ENCODE measurements at places on chromosomes 3 and 15.

- no peak for DNase-seq
These were observed 18.8 kb upstream of the NRROS start for GRCh38 chr3:196620684-196621083.

GRCh38 chr3:32405711-32406323 lies 14.2 kb downstream of the CMTM7 start:
- DNase-seq, result no peak

DNA sequence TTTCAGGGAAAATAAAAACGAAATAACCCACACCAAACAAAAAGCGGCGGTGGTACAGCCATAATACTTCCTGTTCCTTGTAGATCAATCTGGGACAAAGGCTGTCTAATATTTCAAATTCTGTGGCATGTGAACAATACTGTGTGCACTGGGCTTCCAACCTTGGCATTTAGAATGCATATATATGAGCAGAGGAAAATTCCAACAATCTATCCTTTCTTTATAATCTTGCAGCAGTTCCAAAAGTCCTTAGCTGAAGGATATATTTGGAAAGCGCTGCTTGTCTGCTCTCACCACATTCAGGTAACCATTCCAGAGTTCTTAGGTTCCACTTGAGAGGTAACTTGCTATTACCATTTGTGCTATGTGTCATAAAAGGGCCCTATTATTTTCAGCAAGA lies 231.8 kb downstream of the RBMS3 start:
- no peak for DNase-seq

DNA sequence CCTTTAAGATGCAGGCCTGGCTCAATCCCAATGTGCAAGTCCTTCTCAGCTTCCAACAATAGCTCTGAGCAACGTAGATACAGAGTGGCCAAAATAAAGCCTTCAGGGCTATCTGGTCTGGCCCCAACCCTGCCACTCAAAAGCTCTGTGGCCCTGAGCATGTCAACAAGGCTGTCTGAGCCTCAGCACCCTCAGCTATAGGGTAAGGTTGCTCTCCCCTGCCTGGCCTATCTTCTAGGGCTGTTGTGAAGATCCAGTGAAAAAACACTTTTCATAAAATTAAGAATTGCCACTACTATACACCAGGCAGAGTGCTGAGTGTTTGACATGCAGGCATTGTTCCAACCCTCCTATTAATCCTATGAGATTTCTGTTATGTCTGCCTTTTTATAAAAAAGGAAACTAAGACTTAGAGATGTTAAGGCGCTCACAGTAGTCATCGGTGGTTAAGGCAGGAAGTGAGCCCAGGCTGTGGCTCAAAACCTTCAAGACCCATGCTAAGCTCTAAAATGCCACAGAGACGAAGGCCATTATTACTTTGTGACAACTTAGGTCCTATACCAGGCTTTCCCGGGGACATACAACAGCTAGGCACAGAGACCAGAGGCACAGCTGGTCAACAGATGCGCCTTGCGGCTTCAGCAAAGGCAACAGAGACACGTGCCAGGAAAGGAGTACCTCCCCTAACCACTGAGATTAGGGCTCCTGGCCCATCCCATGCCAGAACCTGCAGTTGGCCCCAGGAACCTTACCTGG lies 5.1 kb downstream of the POLG start:
- no peak for DNase-seq

- DNase-seq, result no peak
These were observed 70.2 kb downstream of the FOXB1 start for GRCh38 chr15:60074181-60074885.
